Activated CD8-positive, alpha-beta memory T cell treated with anti-CD3 and anti-CD28 coated beads for 1 hour (primary cell): ENCODE measurements at places on chromosomes 13 and 19.
A peak's percentile ranks its signal among the peaks of the same experiment; 100 is the strongest.

DNA sequence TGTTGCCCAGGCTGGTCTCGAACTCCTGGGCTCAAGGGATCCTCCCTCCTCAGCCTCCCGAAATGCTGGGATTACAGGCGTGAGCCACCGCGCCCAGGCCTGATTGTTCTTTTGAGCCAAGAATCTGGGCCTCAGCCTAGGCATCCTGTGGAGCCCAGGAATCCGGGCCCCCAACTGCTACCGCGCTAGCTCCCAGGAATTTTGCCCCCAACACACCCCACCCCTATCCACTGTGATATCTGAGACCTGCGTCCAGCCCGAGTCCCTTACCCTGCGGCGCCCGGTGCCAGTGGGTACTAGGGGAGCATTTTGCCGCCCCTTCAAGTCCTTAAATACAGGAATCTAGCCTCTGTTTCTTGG is 838 bp upstream of the MYADM start:
- no peak for DNase-seq

DNA sequence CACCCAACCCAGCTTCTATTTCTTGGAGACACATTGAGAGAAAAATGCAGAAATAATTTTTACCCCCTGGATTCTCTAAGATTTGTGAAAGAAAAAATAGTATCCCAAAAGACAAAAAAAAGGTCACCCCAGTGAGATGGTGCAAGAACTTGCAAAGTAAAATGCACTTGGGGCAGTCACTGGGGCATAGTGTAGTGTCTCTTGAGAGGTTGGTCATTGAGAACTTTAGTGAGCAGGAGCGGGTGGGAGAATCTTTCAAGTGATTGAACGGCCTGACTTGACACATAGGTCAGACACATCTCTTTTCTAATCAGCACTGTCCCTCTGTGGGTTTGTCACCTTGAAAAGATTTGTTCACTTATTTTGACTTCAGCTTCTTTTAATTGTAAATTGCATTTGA is 2.4 kb downstream of the ZNF85 start:
- no peak for DNase-seq

GRCh38 chr13:36858290-36858689 is 39.3 kb downstream of the RFXAP start:
- no peak for DNase-seq

GRCh38 chr19:16897029-16897855 is 8.4 kb downstream of the F2RL3 start:
- peak; percentile 19 for DNase-seq

- DNase-seq: peak; percentile 52
Measured at GRCh38 chr19:1470305-1471009, 8.6 kb downstream of the C19orf25 start.

- no peak for DNase-seq
Measured at GRCh38 chr13:85216576-85216975, 582.6 kb downstream of the SLITRK6 start.

DNA sequence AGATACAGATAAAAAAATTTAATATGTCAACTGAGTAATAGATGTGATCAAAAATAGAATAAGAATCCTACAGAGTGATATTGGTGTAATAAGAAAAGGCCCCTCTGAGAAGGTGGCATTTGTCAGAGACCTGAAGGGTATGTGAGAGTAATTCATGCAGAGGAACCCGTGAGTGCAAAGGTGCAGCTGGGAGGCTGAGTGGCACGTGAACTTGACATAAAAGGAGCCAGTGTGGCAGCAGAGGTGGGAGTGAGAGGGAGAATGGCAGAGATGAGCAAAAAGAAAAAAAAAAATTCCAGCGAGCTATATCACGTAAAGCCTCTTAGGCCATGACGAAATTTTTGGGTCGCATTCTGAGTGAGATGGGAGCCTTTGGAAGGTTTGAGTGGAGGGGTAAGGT is 588.9 kb downstream of the KCTD12 start:
- DNase-seq: no peak

DNA sequence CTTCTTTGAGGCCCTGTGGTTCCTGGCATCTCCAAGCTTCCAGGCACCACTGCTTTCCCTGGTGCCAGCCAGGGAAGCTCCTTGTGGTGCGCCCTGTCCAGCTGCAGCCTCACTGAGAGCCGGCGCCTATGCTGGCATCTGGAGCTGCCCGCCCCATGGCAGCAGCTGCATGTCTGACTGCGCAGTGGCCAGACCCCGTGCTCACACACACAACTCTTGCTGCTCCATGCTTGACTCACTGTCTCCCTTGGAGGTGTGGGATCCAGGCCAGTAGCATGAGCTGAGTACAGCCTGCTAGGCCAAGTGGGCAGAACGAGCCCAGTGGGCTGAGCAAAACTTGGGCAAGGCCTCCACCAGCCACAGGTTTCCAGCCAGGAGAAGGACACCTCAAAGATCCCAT is 11.5 kb upstream of the SUPT20H start:
- DNase-seq: no peak

- DNase-seq: no peak
Measured at GRCh38 chr13:86174622-86175021, 375.4 kb upstream of the SLITRK6 start.

GRCh38 chr19:2627855-2628254 is 74.6 kb downstream of the GNG7 start:
- DNase-seq: no peak

DNA sequence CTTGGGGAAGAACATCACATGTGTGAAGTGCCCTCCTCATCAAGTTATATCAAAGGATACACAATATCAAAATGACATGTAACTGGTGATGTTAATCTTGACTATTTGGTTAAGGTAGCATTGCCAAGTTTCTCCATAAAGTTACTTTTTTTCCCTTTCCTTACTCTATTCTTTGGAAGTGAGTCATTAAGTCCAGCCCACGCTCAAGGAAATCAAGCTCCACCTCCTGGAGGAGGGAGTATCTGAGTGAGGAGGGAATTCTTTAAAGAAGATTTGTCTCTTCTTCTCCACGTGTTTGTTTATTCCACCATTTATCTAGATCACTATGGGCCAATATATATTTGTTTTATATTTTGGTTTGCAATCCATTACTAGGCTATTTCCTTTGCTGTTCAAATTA is 33.6 kb upstream of the FNDC3A start:
- no peak for DNase-seq

- no peak for DNase-seq
Measured at GRCh38 chr13:103640606-103641005, 574.4 kb upstream of the SLC10A2 start.

DNA sequence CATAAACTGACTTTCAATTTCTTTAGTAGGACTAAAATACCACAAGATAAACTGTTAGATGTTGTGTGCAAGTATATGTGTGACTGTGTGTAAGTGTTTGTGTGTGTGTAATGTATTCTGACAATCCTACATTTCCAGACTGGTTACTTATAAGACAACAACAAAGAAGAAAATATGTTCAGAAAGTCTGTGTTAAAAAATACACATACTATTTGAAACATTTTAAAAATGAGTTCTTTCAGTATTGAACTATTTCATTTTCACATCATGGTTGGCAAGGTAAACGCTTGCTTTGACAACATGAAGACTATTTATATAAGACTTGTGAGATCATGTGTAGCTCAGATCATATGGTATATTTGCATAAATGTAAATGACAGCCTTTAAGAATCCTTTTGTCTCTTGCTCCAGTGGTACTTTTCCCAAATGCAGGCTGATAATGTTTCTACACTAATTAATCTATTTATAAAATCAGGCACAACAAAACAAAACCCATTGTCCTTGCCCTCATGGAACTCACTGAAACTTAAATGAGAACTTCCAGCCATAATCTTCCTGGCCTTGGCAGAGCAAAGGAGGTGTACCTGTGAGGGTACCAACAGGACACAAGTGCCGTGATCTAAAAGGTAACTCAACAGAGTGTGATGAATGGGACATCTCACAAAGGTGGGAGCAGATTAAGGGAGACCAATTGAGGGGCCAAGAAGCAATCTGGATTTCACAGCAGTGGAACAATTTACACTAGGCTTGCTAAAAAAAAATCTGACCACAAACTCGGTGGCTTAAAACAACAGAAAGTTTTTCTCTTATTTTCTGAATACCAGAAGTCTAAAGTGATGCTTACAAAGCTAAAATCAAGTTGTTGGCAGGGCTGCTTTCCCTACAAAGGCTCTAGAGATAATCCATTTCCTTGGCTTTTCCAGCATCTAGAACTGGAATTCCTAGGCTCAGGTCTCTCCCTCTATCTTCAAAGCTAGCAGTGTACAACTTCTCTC is 349.0 kb downstream of the TBC1D4 start:
- DNase-seq: no peak

GRCh38 chr19:58450856-58451357 is 515 bp upstream of the ZNF324B start:
- DNase-seq: no peak

- no peak for DNase-seq
Measured at GRCh38 chr19:40578442-40578908, 1.8 kb downstream of the SHKBP1 start.

GRCh38 chr19:28703400-28703956 is 509.5 kb downstream of the UQCRFS1 start:
- DNase-seq: no peak

- no peak for DNase-seq
Measured at GRCh38 chr13:41034881-41035280, 15.8 kb upstream of the ELF1 start.

DNA sequence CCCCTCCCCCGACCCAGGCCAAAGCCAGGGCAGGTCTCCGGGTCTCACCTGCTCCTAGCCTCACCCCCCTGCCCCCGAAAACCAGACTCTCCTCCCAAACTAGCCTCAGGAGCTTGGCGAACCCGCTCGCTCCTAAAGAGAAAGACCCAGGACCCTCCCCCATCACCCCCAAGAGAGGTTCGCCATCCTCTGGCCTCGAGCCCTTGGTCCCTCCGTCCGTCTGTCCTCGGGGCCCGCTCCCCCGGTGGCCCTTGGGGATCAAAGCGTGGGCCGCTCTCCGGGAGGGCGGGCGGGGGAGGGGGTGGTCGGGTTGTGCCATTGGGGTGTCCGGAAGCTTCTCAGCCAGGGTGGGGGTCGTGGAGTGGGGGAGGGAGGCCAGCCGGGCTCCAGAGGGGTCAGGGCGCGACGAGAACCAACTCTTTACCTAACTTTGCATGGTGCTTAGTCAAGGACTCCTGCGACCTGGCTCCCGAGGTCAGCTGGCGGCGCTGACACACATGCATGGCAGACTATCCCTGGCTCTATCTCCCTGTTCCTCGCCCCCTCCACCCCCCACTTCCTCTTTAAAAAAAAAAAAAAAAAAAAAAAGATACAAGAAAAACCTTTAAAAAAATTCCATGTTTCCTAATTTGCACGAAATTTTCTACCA is 15.6 kb downstream of the SMIM24 start:
- no peak for DNase-seq

DNA sequence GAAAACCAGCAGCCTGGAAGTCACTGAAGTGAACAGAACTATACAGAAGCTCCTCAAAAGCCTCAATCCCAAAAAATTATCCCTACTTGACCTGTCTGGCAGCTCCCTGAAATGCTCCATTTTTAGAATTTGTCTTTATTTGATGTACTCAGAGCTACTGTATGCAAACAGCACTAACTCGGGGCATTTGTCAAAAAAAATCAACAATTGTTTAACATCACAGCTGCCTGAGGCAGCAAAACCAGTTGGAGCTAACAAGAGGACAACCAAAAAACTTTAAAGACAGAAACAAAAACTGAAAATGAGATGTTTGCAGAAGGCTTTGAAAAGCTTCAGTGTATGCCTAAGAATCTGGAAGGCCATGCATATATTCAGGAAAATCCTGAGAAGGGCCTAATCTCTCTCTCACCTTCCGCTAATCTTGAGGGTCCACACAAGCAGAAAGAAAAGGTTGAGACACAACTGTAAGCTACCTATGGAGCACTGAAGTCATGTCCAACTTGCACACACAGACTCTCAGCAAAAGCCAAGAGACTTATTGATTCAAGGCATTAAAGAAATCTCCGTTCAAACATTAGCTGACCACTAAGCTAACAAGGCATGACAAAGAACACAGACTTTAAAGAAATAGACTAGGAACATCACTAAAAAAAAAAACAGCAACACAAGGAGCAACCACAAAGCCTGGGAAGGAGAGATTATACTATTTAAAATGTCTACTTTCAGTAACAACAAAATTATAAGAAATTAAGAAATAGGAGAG is 16.1 kb downstream of the VWA8 start:
- DNase-seq: no peak

DNA sequence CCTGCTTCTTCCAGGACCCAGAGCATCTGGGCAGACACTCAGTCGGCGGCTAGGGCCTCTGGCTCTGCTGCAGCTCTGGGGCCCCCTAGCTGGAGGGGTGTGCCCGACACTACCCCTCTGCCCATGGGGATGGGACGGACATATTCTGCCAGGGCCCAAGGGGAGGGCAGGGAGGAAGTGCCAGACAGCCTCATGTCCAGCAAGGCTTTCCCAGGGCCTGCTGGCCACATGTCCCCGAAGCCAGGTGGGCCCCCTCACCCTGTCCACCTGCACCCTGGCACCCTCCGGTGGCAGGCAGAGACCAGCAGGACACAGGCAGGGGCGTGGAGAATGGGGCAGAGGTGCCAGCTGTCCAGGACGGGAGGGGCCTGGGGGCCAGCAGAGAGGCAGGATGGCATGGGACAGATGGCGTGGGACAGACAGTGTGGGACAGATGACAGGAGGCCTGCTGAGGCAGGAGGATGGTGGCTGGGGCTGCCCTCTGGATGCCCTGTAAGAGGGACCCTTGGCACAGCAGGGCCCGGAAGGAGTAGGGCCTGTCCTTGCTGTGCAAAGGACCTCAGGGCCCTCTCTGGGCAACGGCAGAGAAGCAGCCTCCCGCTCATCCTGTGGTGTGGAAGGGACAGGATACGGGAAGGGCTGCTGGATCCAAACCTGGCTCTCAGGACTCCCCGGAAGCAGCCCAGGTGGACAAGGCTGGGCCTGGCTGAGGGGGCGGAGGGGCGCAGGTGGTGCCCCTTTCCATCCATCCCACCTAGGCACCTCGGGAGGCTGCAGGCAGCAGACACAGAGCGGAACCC is 29.1 kb downstream of the CEBPG start:
- DNase-seq: no peak

GRCh38 chr19:5561559-5561958 is 6.2 kb downstream of the TINCR start:
- no peak for DNase-seq

- DNase-seq: no peak
Measured at GRCh38 chr13:21399741-21400140, 59.4 kb downstream of the ZDHHC20 start.

DNA sequence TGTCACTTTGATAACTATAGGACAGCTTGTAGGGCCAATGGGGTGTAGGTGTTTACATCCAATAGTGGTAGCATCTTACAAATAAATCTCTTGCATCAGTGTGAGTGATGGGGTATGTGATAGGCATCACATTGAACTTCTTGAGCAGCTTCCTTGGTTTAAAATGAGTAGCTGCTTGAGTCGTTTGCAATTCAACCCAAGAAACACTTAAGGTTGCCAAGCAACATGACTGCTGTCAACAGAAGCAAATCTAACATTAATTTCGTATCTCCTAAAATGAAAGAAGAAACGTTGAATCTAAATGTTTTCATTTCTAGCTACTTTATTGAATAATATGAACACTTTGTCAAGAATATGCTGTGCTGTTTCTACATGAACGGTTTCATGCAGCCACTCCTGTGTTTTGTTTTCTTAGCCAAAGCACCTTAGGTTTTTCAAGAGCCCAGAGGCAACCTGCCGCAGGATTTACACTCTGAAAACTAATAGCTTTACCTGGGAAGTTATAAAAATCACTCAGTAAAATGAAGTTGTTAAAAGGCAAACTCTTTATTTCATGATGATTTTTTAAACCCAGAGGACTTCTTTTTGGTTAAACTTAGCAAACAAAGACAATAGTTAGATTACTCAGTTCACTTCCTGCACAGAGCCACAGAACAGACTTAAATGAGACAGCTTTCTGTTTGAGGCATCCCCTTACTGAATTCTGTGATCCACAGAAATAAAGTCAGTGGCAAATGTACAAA is 305.2 kb downstream of the MTUS2 start:
- no peak for DNase-seq

- DNase-seq: no peak
Measured at GRCh38 chr19:30663611-30664174, 291.5 kb downstream of the ZNF536 start.
